CD4-positive, alpha-beta T cell treated with Interleukin-6 at 100 ng/mL for 8 hours (primary cell): ENCODE measurements at places on chromosomes 7 and 10.

DNA sequence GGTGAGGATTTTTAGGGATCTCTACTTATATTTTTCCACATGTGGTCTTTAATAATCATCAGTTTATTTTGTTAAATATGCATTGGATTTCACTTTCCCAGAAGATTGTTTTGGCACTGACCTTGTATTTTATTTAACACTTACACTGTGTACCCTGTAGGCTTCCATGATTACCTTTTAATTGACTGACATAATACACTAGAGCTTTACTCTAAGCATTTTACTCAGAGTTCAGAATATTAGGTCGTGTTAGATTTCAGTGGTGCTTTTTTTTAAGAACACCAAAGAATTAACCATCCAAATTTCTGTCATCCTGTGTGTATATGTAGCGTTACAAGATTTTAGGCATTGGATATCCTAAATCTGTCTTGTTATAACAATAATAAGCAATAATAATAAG lies 23.1 kb downstream of the CASD1 start:
- no peak for DNase-seq

GRCh38 chr7:43553999-43554398 lies 28.9 kb upstream of the STK17A start:
- no peak for DNase-seq

- no peak for DNase-seq
Measured at GRCh38 chr10:43160921-43161255, 22.6 kb downstream of the CSGALNACT2 start.

DNA sequence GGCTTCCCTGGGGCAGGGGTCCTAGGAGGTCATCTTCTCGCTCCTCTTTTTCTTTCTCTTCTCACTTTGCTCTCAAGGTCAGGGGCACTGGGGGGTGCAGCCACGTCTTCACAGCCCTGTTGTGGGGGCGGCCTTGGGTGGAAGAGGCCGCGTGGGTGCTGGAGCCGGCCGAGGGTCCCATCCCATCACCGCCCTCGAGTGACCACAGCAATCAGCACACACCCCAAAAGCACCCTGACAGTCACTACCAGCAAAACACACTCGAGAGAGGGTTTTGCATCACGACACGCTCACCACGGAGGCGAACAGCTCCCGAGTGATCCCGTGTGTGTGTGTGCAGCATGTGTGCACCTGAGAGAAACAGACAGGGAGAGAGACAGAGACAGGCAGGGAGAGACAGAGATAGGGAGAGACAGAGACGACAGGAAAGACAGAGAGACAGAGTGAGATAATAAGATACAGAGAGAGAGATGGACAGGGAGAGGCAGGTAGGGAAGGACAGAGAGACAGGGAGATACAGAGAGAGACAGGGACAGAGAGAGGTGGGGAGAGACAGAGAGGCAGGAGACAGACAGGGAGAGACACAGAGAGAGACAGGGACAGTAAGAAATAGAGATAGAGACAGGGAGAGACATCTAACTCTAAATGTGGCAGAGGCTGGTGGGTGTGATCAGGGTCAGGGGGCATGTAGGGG lies 100.9 kb downstream of the WDR37 start:
- no peak for DNase-seq

DNA sequence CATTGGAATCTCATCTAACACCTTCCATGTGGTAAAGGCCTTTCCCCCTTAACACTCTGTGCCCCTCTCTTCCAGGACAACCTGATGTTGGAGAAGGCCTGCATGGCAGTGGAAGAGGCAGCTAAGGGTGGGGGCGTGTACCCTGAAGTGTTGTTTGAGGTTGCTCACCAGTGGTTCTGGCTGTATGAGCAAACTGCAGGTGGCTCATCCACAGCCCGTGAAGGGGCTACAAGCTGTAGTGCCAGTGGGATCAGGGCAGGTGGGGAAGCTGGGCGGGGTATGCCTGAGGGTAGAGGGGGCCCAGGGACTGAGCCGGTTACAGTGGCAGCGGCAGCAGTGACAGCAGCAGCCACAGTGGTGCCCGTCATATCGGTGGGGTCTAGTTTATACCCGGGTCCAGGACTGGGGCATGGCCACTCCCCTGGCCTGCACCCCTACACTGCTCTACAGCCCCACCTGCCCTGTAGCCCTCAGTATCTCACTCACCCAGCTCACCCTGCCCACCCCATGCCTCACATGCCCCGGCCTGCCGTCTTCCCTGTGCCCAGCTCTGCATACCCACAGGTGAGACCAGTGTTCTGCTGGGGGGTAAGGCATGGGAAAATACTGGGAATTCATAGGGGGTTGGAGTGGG lies 12.4 kb downstream of the NDST2 start:
- DNase-seq, result no peak

DNA sequence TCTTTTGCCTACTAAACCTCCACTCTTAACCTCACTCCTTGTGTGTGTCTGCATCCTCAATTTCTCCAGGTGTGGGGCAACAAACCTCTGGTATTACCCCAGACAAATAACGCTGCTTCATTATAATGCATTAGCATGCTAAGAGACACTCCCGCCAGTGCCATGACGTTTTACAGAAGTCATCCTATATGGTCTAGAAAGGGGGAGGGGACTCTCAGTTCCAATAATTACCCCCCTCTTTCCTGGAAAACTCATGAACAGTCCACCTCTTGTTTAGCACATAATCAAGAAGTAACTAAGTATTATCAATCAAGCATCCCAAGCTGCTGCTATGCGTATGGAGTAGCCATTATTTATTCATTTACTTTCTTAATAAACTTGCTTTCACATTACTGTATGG lies 364.5 kb downstream of the TYW1 start:
- DNase-seq, result no peak

- no peak for DNase-seq
Measured at GRCh38 chr10:51233337-51234100, 159.2 kb downstream of the PRKG1 start.

GRCh38 chr10:50627443-50627842 lies 3.7 kb upstream of the SGMS1 start:
- DNase-seq, result no peak

DNA sequence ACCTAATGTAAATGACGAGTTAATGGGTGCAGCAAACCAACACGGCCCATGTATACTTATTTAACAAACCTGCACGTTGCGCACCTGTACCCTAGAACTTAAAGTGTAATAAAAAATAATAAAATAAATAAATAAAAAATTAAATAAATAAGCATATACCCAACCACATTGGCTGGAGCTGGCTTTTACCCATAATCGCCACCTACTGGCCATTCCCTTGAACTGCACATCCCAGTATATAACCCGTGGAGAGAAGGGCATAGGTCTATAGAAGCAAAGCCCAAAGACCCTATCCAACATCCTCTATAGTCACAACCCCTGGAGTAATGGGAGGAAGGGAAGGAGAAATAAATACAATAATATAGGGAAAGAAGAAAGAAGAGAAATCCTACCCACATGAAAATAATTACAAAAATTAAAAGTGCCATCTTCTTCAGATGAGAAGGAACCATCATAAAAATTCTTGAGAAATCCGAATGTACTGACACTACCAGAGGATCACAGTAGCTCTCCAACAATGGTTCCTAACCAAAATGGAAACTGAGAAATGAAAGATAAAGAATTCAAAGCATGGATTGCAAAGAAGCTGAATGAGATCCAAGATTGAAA lies 65.6 kb downstream of the TWIST1 start:
- no peak for DNase-seq

- no peak for DNase-seq
Measured at GRCh38 chr10:50316695-50317648, 65.7 kb upstream of the ASAH2 start.
